Activated naive CD8-positive, alpha-beta T cell treated with anti-CD3 and anti-CD28 coated beads for 36 hours (primary cell): ENCODE measurements at places on chromosomes 16 and 17.

DNA sequence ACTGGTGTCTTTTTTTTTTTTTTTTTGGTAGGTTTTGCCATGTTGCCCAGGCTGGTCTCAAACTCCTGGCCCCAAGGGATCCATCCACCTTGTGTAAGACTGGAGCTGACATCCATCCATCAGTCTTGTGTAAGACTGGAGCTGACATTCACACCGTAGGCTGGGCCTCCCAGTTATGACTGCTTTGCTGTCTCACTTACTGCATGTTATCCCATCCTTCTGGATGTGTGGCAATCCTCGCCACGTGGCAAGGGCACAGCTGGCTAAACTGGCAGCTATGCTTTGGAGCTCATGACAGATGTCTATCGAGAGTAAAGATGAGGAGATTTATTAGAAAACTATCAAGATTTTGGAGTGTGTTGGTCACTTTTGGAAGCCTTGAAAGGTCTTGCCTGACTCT, 115.1 kb downstream of the ABCA8 start:
- DNase-seq: no peak

DNA sequence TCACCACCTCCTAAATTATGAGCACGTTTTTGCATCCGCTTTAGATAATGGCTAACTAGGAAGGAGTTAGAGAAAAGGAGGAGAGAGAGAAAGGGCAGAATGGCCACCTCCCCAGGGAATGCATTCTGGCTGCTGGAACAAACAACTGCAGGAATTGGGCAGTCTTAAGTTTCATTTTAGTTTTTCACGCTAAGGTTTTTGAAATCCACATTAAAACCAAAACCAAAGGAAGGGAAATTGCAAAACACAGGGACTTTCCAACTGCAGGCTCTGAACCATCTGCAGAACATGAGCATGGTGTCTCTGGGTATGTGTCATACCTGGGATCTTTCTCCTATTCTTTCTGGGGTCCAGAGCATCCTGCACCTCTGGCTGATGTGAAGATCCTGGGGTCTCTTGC, 12.1 kb upstream of the CCL8 start:
- DNase-seq: no peak

GRCh38 chr16:24102209-24102660, 153.9 kb upstream of the CACNG3 start:
- no peak for DNase-seq

DNA sequence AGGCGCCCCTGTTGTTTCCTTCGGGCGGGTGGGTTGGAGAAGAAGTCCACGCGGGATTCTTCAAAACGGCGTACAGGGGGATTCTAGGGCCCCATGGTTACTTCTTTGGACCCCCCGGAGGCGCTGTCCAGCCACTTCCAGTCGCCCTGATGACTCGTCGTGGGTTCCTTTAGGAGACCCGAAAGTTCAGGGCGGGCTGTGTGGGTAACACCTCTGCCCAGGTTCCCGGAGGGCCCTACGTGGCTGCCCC, 716 bp upstream of the HIC1 start:
- DNase-seq: no peak

DNA sequence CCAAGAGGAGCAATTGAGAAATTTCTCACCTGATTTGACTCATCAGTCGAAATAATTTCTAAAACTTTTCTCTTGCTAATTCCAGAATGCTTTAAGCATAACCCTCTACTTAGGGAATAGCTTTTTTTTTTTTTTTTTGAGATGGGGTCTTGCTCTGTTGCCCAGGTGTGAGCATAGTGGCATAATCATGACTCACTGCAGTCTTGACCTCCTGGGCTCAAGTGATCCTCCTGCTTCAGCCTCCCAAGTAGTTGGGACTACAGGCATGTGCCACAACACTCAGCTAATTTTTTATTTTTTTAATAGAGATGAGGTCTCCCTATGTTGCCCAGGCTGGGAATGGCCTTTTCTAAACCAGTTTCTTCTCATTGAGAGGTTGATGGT, 13.7 kb upstream of the NFATC3 start:
- DNase-seq: no peak

DNA sequence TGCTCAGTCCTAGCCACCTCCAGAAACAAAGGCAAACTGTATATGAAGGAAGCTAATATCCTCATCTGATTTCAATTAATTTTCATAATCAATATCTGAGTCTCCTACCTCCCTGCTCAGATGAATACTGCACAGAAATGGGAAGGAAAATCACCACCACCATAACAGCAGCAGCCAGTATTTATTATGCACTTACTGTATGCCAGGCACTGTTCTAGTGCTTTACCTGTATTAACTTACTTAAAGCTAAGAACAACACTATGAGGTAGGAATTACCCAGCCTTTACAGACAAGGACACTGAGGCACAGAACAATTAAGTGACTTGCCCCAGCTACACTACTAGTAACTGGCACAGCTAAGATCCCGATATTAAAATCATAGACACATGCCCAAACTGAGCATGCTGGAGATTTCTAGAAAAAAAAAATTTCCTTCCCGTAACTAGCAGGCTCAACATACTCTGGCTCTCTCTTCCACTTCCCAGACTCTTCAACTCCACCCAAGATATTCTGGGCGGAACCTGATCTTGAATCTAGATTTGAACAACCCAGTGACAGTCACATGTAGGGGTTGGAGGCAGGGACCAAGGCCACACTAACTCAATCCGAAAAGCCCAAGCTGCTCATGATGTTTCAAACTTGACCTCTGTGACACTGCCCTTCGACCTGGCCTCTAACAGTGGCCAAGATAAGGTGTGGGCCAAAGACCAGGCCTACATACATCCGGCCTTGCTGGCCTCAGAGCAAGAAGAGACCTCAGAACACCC, 3.9 kb downstream of the TRIM25 start:
- no peak for DNase-seq

DNA sequence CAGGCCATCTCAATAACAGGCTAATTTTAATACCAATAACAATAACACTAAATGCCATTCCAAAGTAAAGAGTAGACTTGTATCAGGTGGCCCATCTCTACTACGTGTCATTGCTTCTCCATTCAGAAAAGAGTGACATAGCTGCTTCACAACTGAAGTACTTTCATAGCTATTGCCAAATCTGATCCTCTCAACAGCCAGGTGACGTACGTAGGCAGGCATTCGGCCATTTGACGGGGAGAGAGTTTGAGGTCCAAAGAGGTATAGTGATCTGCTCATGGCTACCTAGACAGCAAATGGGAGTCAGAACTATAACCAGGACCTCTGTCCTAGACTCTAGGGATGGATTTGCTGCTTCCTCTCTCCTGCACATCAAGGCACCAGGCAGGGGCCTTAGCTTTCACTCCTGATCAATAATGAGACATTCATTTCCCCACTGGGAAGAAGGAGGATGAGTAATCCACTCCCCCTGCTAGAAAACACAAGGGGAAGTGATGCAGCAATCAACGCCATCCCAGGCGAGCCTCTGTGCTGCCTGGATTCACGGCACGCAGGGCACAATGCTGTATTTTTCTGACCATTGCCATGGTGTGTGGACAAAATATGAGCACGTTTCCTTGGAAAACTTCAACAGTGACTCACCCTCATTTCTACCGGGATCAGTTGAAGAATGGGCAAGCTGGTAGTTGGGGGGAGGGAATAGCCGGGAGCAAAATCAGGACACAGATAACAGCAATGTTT, 80.9 kb downstream of the SPACA3 start:
- DNase-seq: no peak

GRCh38 chr17:36544044-36544306, 744 bp upstream of the GGNBP2 start:
- DNase-seq: peak; percentile 17

- DNase-seq: no peak
Measured at GRCh38 chr16:30924913-30925631, 1.7 kb downstream of the FBXL19 start.

DNA sequence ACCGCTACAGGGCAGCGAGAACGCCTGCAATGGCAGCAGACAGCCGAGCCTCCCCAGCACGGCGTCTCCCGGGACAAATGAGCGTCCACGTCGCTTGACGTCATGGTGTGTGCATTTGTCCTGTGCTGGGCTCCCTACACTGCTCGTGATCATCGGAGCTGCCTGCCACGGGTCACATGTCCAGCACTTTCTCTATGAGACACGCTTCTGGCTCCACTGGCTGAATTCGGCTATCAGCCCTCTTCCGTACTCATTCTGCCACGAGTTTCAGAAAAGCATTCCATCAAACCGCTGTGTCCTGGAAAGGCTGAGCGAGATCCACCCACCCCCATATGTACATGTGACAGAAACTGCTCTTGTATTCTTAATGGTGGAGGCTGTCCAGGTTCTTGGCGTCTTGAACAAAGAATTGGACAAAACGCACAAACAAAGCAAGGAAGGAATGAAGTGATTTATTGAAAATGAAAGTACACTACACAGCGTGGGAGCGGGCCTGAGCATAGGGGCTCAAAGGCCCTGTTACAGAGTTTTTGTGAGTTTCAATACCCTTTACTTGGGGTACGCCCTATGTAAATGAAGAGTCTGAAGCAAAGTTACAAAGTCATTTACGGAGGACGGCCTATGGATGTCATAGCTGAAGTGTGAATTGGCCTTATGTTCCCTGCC, 28.5 kb upstream of the SHCBP1 start:
- DNase-seq: no peak

DNA sequence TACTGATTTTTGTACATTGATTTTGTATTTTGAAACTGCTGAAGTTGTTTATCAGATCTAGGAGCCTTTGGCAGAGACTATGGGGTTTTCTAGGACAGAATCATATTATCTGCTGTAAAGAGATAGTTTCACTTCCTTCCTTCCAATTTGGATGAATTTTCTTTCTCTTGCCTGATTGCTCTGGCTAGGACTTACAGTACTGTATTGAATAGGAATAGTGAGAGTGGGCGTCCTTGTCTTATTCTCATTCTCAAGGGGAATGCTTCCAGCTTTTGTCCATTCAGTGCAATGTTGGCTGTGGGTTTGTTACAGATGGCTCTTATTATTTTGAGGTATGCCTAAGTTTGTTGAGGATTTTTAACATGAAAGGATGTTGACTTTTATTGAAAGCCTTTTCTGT, 290.1 kb downstream of the MAP2K4 start:
- DNase-seq: no peak

- DNase-seq: no peak
Measured at GRCh38 chr16:66469291-66469946, 42.3 kb downstream of the BEAN1 start.

GRCh38 chr17:74768069-74768762, 7.9 kb downstream of the NAT9 start:
- no peak for DNase-seq

GRCh38 chr17:5672815-5673430, 88.6 kb upstream of the NLRP1 start:
- no peak for DNase-seq

DNA sequence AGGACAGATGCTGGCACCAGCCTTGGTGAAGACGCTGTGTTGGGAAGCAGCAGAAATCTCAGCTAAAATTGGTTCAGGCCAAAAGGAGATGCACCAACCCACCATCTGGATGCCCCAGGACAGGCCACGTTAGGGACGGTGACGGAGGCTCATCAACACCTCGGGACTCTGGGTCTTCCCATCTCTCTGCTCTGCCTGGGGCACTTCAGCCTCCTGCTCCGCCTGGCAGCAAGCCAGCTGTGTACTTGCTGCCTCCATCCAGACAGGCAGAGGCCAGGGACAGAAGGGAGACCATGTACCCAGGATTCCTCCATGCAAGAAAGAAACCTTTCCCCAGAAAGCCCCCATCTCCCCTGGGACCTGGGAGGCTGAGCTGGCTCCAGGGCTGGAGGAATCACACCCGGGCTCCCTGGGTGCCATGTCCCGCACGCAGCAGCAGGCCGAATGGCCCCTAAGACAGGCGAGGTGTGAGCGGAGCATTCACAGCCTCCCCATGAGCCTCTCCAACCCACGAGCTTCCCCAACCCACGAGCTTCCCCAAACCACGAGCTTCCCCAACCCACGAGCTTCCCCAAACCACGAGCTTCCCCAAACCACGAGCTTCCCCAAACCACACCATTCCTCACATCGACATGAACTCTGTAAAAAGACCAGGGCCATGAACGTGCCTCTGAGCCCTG, 274.5 kb downstream of the C16orf95 start:
- no peak for DNase-seq

DNA sequence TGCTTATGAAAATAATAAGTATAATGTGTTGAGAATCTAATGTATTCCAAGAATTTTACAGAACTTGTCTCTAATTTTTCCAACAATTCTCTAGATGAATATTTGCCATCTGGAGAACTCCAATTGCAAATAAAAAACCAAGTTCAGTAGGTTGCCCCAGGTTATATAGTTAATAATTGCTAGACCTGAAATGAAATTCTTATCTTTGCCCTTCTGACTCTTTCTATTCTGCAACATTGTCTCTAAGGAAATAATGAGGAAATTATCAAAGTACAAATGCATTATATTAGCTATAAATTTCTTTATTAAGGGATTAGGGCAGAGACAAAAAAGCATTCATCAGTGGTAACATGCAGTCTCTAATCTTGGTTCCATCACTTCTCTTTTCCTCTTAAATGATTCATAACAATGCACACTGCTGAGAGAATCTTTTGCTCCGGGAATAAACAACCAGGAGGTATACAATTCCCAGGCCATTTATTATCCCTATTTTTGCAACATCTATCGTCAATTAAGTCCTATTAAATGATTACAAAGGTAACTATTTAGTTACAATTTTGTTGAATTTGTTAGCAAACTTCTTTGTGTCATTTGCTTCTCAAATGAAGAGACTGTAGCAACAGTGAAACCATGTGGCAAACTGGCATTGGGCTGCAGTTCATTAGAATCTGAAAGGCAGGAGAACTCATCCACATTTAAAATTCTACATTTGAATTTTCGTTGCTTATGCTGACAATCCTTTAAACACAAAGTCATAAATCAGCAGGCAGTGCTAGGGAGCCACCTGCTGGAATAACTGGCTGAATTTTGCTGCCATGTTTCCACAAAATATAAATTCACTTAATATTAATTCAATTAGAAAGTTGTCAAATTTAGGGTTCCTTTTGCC, 349.6 kb downstream of the KIF2B start:
- no peak for DNase-seq

GRCh38 chr17:63983320-63983719, 10.6 kb upstream of the SCN4A start:
- no peak for DNase-seq

- DNase-seq: no peak
Measured at GRCh38 chr17:29129731-29130130, 50.5 kb downstream of the MYO18A start.

DNA sequence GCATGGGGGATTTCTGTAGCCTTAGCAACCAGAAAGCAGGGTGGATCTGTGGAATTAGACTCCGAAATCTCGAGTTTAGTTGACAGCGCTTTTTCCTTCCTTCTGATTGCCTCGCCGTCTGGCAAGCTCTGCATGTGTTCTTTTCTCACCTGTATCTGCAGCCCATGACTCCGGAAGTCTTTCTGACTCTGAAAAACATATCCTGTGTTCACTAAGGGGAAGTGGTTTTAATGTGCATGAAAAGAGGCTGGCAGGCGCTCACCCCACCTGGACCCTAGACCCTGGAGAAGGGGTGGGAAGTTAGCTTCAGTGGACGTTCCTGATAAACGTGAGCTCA, 158.5 kb downstream of the RPTOR start:
- no peak for DNase-seq
